Vagina (tissue), 2 donors: ENCODE measurements at places on chromosomes 4 and X.
A peak's percentile ranks its signal among the peaks of the same experiment; 100 is the strongest.

DNA sequence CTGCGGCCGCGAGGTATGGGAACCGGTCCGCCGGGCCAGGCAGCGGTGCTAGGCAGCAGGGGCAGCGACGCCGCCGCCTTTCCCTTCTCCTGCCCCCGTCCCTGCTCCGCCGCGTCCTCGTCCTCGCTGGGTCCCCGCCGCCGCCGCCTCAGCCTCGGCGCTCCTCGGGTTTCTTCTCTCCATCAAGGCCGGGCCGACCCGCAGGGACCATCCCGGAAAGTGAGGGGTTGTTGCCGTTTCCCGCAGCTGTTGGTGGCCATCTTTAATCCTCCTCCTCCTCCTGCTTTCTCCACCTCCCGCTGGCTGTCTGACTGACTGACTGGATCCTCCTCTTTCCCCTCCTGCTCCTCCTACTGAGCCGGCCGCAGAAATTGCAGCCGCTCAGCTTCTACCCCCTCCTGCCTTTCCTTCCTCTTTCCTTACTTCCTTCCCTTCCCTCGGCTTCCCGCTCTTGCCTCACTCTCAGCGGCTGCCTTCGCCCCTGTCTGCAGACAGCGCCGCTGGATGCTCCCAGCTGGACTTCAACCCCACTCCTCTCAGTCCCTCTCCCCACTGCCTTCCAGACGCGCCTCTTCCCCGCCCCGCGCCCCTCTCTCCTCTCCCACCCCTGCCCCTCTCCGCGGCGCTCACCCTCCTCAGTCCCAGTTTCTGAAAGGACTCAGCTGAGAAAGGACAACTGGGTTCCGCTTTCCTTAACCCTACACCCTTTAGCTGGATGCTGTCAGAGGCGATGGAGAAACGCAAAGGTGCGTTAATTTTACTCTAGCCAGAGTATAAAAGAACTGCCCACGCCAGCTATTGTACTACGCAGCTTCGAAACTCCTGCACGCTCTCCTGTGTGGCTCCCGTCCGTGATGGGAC, at the start of gene WDFY3:
WDFY3 (minus strand) TSS at position 309 of the 861 bp plus-strand sequence. CDS start 106,099 bp downstream, outside the sequence.
- DNase-seq: peak; percentile 95

GRCh38 chrX:13597874-13598273, 28.5 kb downstream of the EGFL6 start:
- no peak for DNase-seq

DNA sequence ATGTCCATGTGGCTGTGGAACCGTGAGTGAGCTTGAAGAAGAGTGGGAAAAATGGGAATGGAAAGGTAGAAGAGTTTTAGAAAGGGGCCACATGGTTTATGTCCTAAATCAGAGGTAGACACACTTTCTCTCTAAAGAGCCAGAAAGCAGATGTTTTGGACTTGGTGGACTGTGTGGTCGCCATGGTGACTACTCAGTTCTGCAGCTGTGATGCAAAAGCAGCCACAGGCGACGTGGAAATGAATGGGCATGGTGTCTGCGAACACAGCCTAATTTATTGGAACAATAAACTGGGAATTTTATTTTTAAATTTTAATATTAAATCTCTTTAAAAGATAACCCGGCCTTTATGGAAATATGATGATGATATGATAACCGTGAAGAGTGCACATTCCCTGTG, 386.0 kb upstream of the FAT1 start:
- DNase-seq: no peak

DNA sequence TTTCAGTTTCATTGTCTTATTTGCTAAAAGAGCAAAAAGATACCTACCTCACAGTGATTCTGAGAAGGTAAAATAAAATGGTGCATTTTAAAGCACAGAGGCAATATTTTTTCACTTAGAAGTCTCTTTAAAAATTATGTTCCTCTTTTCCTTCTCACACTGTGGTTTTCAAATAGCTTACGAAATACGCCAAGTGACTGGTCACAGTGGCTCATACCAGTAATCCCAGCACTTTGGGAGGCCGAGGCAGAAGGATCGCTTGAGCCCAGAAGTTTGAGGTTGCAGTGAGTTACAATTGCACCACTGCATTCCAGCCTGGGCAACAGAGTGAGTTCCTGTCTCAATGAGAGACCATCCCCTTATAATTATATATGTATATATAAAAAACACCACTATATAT, 372.6 kb downstream of the FBXO8 start:
- DNase-seq: no peak
